Fibroblast of villous mesenchyme (primary cell): ENCODE measurements at places on chromosomes 12 and 14. TPM values are rescaled to one million over a fixed set of nuclear protein-coding genes. Genes with fewer than 3 reads are reported as not detected.

The INHBC gene
- under 0.01 TPM in 1 of 2 replicates, not detected in the other for total RNA-seq

The PTPRQ gene
- total RNA-seq = 0.32 and 5.6 TPM in 2 replicates

The CFAP54 gene
- total RNA-seq = 0.86 and 0.97 TPM in 2 replicates

The PHLDA1 gene
- total RNA-seq = 68.3 and 70.4 TPM in 2 replicates

The ARID2 gene
- total RNA-seq = 19.3 and 25.0 TPM in 2 replicates

The DPPA3 gene
- total RNA-seq = not detected in 2 replicates

The OR8S1 gene
- not detected in 2 replicates for total RNA-seq

The FITM1 gene
- not detected in 2 replicates for total RNA-seq

The AQP6 gene
- not detected in 2 replicates for total RNA-seq

The FGF6 gene
- total RNA-seq = not detected in 2 replicates

The ALG10 gene
- 9.1 and 9.3 TPM in 2 replicates for total RNA-seq

The SERPINA9 gene
- not detected in 2 replicates for total RNA-seq

The PTPN21 gene
- 14.2 TPM in 2 replicates for total RNA-seq

The LIN7A gene
- total RNA-seq = 6.4 and 10.4 TPM in 2 replicates

The RNASE3 gene
- not detected in 2 replicates for total RNA-seq

The CACNA1C gene
- total RNA-seq = 11.7 and 14.8 TPM in 2 replicates

The SLC8B1 gene
- total RNA-seq = 12.9 and 22.9 TPM in 2 replicates

The A2ML1 gene
- not detected in 2 replicates for total RNA-seq

The RNASE1 gene
- total RNA-seq = not detected in 2 replicates

The ERO1A gene
- 49.7 and 52.8 TPM in 2 replicates for total RNA-seq

The IFI27 gene
- total RNA-seq = 51.4 and 103 TPM in 2 replicates

The PZP gene
- total RNA-seq = not detected in 2 replicates

The OR10AD1 gene
- not detected in 2 replicates for total RNA-seq

The LARP4 gene
- total RNA-seq = 26.1 and 57.9 TPM in 2 replicates

The TGM1 gene
- 0.64 and 2.2 TPM in 2 replicates for total RNA-seq

The TEX52 gene
- total RNA-seq = not detected in 2 replicates

The GALNT6 gene
- total RNA-seq = 32.2 and 66.9 TPM in 2 replicates

The CHGA gene
- not detected in 2 replicates for total RNA-seq

The TBK1 gene
- 33.2 and 47.5 TPM in 2 replicates for total RNA-seq
